ENCODE measurements at places on chromosomes 13 and 19. TPM values are rescaled to one million over a fixed set of nuclear protein-coding genes. Genes with fewer than 3 reads are reported as not detected.

The ERICH4 gene
- not detected for total RNA-seq

The ZNF506 gene
- 9.6 TPM for total RNA-seq

The IER2 gene
- 23.0 TPM for total RNA-seq

The SH2D3A gene
- 129 TPM for total RNA-seq

The ICAM5 gene
- total RNA-seq, result 32.0 TPM

The ELSPBP1 gene
- not detected for total RNA-seq

The DDX49 gene
- total RNA-seq, result 61.7 TPM

The TEKTIP1 gene
- not detected for total RNA-seq

The CEACAM8 gene
- not detected for total RNA-seq

The MPND gene
- total RNA-seq, result 4.3 TPM

The CNFN gene
- total RNA-seq, result not detected

The TPTE2 gene
- total RNA-seq, result not detected

The VSTM1 gene
- total RNA-seq, result not detected

The TMEM38A gene
- total RNA-seq, result 7.7 TPM

The PSG5 gene
- 0.43 TPM for total RNA-seq

The APOC4 gene
- not detected for total RNA-seq

The NAPSA gene
- 0.72 TPM for total RNA-seq
